ENCODE measurements at places on chromosomes 2 and 18.

- DNase-seq, result no peak
Measured at GRCh38 chr2:234673961-234674759, 177.3 kb upstream of the ARL4C start.

DNA sequence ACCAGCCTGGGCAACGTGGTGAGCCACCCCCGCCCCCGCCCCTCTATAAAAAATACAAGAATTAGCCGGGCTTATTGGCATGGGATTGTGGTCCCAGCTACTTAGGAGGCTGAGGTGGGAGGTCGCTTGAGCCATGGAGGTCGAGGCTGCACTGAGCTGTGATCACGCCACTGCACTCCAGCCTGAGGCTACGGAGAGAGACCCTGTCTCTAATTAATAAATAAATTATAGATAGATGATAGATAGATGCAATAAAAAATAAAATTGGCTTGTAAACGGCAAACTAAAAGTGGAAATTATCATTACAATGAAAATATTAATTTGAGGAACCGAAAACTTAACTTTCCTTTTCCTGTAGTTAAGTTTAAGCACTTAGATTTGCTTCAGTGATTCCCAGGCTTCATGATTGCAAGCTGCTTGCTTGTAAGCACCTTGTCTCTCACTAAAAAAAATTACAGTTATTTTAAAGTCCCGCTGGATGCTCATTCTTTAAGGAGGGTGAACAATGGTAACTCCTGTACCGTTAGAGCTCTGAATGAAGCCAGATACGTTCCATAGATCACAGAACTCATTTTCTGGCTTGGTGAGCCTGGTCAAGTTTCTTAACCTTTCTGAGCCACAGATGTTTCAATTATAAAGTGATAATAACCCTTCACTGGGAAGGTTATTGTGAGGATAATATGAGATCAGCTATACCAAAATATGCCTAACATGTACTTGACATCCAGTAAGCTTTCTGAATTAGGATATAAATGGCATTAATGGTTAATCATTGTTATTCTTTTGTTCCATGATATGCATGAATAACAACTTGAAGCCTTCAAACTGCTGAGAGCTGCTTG, 9.3 kb upstream of the NARS1 start:
- DNase-seq, result no peak

DNA sequence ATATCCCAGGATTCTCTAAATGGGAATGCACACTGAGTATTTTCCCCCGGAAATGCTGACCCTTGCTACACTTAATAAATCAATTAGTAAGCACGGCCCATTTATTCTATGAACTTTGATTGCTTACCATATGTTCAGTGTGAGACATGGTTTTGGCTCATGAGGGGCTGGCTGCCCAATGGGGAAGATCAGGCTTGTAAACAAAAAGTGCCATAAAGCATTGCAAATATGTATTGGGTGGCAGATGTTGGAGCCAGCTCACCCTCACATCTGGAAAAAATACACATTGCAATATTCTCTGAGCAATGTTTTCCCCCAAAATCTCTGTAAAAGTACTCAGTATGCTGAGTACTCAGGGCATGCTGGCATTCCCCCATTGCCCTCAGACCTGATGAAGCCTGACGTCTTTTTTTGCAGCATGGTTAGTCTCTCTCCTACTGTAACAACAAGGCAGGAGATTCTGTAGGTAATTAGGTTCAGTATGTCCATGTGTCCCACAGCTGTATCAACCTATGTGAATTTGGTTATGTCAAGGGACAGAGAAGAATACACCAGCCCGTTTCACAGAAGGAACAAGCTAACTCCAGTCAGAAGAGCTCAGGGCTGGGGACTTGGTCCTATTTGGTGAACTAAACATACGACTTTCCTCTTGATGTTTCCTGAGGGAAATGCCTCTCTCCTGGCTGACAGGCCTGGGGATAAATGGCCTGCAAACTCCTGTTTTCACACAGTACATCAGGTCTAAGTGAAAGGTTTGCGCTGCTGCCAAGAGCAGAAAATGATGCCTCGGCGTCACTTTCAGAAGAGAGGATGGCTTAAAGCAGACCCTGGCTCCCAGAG, 202.4 kb downstream of the INSIG2 start:
- DNase-seq, result no peak

GRCh38 chr2:45862843-45863242, 211.4 kb downstream of the PRKCE start:
- no peak for DNase-seq

GRCh38 chr2:170052151-170052550, 125.8 kb upstream of the MYO3B start:
- DNase-seq, result no peak

GRCh38 chr18:332721-333510, 65.1 kb upstream of the THOC1 start:
- no peak for DNase-seq

GRCh38 chr2:64988420-64989125, 626 bp upstream of the SLC1A4 start:
- DNase-seq, result peak; percentile 76

- no peak for DNase-seq
Measured at GRCh38 chr2:230225486-230225885, at the start of gene SP140. Gene SP140, plus strand, starts transcription at chr2:230225736. Its CDS starts 109 bp downstream, at chr2:230225845.

DNA sequence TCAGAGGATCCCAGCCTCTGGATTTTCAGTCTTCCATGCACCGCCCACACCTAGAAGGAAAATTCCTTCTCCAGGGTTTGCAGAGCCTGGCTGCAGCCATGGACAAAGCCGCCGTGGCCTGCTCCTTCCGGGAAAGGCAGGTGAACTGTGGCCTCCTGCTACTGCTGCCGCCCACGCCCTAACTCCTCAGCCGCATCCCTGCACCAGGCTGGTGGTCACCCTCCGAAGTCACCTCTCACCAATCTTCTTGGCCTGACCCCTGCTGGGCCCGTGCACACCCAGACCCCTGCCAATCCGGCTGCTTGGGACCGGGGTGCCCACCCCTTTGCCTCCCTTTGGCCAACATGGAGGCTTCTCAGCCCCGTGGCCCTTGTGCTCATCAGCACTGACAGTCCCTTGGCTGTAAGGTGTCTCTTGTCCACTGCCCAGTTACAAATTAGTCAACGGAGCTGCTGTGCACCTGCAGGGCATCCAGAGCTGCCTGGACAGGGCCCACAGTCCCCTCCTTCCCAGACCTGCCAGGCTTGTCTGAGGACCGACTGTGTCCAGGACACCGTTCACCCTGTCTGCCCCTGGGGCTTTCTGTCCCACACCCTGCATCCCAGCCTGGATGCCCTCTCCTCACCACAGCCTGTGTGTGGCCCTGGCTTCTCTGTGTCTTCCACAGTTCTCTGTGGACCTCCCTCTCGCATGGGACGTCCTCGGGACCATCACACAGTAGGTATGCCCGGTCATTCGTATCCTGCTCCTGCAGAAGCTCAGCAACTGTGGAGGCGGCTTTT, 130.1 kb upstream of the TPO start:
- DNase-seq, result no peak

- no peak for DNase-seq
Measured at GRCh38 chr2:58107803-58108710, 61.5 kb downstream of the VRK2 start.

GRCh38 chr2:10620481-10620880, 69.3 kb downstream of the NOL10 start:
- DNase-seq, result no peak

- DNase-seq, result no peak
Measured at GRCh38 chr2:15565392-15565791, 4.3 kb upstream of the NBAS start.

GRCh38 chr2:172038121-172038520, 38.4 kb downstream of the METAP1D start:
- DNase-seq, result no peak

GRCh38 chr2:119823734-119824334, 64.1 kb downstream of the PTPN4 start:
- peak; percentile 22 for DNase-seq

- DNase-seq, result no peak
Measured at GRCh38 chr2:112627060-112628040, 18.4 kb upstream of the SLC20A1 start.

DNA sequence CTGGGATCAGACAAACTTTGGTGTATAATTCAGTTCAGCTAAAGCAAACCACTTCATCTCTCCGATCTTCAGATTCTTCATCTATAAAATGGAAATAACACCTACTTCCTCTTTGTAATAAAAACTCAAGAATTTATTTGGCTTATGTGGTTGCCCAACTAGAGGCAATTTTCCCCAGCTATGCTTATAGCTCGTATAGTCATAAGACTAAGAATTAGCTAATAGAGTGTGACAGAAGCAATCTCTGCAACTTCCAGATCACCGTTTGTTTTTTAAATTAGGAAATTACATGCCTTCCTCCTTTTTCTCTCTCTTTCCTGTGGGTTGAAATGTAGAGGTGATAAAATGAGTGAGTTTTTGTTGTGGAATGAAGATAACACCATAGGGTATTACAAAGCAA, 35.3 kb upstream of the KCNF1 start:
- DNase-seq, result no peak

- no peak for DNase-seq
Measured at GRCh38 chr2:35522450-35522849, 833.1 kb upstream of the CRIM1 start.

GRCh38 chr2:65465857-65466256, 33.5 kb upstream of the SPRED2 start:
- DNase-seq, result no peak

Data from HuH-7.5 (cell line).